Sigmoid colon (tissue), 7 donors: ENCODE measurements at places on chromosomes 3 and 15. TPM values are rescaled to one million over a fixed set of nuclear protein-coding genes. Genes with fewer than 3 reads are reported as not detected.

GRCh38 chr3:69684309-69684961 lies 54.8 kb upstream of the MITF start:
- DNase-seq = no peak

DNA sequence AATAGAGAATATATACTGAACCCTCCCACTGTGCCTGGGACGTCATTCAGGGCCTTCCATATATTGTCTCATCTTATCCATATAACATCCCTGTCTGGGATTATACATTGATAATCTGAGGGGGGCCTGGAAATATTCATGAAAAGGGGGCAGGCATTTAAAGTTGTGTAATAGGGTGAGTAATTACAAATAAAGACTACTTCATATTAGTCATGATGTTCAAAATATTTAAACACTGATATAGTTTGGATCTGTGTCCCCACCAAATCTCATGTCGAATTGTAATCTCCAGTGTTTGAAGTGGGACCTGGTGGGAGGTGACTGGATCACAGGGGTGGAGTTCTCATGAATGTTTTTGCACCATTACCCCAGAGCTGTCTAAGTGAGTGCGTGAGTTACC lies 97.8 kb downstream of the AQP9 start:
- DNase-seq = no peak

DNA sequence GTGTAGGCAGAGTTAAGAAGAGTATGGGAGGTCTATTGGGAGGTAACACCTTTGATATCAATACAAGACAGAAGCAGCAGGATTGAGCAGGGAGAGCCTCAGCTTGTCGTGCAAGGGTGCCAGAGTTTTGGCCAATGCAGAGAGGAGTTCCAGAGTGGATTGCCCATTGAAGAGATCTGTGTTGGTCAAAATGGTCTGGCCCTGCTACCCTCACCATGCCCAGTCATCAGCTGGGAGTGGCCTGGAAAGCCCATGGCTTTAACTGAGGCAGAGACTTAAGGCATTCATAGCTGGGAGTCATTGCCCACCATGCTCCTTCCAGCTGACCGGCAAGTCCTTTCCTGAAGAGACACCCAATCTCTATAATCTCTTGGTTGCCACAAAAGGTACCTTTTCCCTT lies 271.3 kb downstream of the ABHD5 start:
- no peak for DNase-seq

DNA sequence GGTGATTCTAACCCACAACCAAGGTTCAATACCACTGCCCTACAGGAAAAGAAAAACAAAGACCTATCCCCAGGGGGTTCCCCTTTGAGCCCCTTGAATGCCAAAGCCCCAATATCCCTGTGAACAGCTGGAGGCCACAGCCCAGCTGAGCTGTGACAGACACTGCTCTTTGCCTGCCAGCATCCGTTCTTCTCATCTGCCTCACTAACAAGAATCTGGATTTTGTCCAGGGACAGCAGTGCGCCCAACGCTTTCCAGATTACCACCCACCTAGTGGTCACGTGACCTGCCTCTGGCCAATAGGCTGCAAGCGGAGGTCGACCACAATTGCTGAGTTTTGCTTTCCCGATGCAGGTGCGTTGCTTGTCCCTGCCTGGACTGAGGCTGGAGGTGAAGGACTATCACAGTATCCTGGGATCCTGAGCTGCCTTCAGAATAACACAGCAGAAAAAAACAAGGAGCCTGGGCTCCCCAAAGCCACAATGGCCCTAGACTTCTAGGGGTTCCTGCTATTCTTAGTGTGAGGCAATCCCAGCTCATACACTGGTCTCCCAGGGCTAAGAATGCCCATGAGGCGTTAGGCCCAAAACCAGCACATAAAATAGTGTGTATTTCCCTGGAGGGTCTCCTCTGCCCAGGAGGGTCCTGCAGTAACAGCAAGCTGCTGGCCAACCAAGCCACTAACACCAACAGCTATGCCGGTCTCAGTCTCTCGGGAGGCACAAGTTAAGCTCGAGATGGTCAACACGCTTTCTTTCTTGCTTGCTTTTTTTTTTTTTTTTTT lies 13.8 kb downstream of the BDH1 start:
- DNase-seq = peak; percentile 83

DNA sequence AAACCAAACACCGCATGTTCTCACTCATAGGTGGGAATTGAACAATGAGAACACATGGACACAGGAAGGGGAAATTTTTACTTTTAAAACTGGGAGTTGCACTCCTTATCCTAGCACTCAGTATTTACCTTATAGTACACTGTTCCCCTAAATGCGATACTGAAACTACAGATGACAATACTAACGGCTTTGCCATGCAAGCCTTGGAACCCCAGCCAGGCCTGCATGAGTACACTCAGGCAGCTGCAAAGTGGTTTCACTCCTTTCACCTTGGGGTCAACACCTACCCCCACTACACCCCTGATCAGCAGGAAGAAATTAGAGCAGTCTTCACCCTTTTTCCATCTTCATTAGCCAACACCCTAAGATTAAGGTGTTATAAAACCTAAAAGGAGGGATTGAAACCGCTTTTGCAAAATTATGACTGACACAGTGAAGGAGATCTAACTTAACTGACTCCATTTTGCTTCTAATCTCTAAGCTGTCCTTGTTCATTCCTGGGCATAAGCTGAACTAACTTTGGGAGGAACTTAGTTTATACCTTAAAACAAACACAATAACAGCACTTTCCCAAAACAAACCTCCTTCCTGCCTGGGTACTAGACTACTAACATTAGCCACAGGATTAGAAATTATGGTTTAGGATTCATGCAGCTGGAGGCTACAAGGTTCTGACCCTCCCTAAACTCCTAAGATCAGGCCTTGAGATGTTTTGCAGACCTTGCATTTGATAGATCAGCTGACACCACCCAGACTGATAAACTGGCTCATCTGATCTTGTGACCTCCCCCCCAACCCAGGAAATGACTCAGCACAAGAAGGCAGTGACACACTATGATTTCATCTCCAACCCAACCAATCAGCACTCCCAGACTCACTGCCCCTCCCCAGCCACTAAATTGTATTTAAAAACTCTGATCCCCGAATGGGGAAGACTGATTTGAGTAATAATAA lies 452.1 kb upstream of the PPP2R3A start:
- DNase-seq = no peak

DNA sequence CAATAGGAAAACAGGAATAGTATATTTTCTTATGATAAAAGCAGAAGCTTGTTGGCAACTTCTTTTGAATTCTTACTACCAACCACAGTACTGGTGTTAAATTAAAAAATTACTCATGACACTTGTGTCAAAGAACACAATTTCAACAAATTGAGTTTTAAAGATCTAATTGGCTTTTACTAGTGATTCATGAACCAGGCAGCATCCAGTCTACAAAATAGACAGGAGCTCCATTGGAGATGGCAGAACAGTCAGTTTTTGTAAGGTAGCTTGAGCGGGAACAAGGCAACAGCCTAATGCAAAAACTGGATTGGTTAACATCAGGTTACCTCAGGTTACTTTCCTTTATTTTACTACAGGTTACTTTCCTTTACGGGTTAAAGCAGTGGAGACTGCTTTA lies 181.3 kb upstream of the THBS1 start:
- no peak for DNase-seq

- no peak for DNase-seq
Observed at GRCh38 chr3:105715372-105715771, 153.4 kb downstream of the CBLB start.

Gene DAPK2
- total RNA-seq = 5.5 TPM
